Activated naive CD4-positive, alpha-beta T cell treated with Interleukin-2 at 50 U/mL for 16 hours (primary cell): ENCODE measurements at places on chromosomes 12 and 14.

DNA sequence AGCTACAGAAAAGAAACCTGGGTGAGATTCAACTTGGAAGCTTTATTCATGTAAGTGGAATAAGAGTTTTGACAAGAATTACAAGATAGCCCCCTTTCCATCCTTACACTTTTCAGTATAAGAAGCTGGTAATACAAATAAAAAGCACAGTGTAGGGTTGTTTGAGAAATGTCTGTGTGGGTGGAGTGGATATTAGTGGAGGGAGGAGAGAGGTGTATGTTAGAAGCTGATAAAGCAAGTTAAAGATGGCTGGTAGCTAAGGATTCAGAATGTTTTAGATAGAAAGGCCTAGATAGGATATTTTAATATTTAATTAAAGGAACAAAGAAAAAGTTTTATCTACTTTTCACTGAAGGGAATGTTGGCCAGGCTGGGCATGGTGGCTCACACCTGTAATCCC is 12.5 kb downstream of the CFAP54 start:
- DNase-seq: no peak

DNA sequence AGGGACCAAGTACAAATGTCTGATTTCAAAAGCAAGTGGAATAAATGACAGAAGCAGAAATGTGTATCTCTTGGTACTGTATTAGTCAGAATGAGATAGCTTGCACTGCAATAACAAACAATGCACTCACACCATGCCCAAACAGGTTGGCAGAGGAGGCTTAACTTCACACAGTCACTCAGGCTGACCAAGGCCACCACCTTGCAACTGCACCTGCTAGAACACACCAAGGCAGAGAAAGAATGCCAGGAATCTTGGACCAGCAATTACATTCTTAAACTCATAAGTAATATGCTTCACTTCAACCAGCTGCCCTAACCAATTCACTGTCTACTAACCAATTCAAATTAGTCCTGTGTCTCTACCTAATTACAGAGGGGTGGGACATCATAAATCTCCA is 378.3 kb downstream of the BCL11B start:
- DNase-seq: no peak

DNA sequence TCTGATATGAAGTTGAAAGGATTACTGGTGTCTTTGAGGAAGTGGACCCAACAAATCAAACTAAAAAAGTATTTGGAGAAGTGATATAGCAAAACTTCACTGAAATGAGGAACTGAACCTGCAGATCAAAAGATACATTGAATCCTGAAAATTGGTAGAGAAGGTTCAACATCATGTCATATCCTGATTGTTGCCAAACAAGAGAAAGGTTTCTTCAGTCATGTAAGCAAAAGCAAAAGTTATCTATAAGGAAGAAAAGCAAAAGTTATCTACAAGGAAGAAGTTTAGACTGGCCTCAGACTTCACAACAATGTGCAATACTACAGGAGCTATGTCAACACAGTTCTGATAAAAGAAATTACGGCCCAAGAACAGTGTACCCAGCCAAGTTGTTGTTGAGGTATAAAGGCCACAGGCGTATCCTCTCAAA is 142.7 kb downstream of the RAD51B start:
- no peak for DNase-seq

GRCh38 chr12:89833337-89834252 is 125.0 kb upstream of the ATP2B1 start:
- DNase-seq: no peak
